ENCODE measurements at places on chromosomes 11 and 22.
A peak's percentile ranks its signal among the peaks of the same experiment; 100 is the strongest.

- DNase-seq = no peak
Observed at GRCh38 chr11:76863196-76863777, 2.6 kb downstream of the ACER3 start.

GRCh38 chr11:94593030-94593429, 25.9 kb downstream of the PIWIL4 start:
- DNase-seq = no peak

- DNase-seq = no peak
Observed at GRCh38 chr11:61756452-61757212, 4.2 kb downstream of the MYRF start.

GRCh38 chr11:128476049-128476448, 111.3 kb downstream of the ETS1 start:
- no peak for DNase-seq

DNA sequence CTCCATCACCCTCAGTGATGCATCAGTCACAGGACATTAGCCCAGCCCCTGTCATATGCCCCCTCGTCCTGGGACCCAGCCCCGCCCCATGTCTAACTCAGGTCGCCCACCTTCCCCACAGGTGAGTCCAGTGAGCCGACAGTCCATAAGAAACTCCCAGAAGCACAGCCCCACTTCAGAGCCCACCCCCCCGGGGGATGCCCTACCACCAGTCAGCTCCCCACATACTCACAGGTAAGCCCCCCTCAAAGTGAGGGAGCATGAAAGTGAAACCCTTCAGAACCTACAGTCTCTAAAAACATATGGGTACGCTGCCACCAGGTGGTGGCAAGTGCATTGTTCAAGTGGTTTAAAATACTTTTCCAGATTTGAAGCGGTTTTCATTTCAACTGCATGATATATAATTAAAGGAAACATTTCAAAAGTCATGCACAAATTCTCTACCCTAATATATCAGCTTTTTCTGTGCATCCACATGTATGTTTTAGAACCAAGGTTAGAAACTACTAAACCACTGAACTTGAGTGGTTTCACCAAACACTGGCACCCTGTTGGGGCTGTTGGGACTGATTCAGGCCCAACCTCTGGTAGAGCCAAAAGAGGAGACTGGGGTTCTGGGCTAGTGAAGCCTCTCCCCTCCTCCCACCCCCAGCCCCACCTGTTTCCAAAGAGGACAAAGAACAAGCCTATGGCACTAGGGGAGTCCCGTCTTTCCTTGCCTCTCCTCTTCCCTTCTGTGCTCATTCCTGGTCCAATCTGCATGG, 17.3 kb downstream of the EPS8L2 start:
- DNase-seq = peak; percentile 46

GRCh38 chr22:36352803-36353507, 34.8 kb downstream of the MYH9 start:
- no peak for DNase-seq

DNA sequence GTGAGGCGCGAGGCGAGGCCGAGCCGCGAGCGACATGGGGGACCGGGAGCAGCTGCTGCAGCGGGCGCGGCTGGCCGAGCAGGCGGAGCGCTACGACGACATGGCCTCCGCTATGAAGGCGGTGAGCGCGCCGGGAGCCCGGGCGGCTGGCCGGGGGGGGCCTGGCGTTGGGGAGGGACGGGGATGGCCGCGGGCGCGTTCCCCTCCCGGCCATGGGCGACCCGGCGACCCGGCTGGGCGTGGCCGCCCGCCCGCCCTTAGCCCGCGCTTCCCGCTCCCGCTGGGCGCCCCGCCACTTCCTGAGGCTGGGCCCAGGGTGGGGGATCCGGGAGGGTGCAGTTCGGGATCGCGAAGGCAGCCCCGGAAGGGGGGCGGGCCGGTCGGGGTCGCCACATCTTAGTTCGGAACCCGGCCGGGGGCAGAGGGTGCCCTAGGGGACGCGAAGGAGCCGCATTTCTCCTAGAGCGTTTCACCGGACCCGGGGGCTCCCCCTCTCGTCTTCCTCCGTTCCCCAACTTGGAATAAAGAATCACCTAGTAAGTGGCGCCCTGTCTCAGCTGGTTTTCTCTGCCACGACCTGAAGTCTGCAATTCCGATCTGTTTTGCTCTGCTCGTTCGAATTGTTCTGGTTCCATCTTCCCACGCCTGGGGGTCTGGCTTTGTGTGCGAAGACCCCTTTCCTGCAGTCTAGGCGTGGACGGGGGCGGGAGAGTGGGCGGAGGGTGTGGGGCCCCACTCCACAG, 536 bp downstream of the YWHAH start:
- DNase-seq = peak; percentile 24

DNA sequence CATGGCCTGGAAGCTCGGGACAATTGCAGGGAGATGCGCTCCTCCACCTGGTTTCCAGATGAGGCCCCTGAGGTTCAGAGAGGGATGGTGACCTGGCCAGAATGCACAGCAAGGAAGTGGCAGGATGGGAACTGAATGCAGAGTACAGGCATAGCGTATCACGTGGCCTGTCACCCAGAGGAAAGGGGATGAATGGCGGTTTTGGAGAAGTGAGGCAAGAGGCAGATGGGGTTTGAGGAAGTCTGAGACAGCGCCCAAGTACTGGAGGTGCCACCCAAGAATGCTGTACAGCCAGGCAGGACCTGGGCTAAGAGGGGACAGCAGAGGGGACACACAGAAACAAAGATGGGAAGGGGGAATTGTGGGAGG, 4.9 kb downstream of the RAB3IL1 start:
- DNase-seq = no peak

DNA sequence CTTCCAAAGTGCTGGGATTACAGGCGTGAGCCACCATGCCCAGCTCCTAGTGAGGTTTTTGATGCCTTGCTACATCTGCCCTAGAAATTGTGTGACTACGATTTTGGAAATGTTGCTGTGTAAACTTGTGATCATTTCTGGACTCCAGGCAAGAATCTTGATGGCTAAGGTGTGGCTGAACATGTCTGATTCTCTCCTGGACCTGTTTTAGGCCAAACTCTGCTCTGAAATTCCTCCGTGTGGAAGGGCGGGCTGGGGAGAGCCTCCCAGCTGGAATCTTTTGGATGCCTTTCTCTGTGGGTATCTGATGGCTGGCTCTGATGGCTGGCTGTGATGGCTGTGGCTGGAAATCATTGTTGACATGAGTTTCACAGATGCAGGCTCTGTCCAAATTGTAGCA, 8.2 kb downstream of the PNPLA3 start:
- no peak for DNase-seq

GRCh38 chr11:116935514-116935913, 98.1 kb upstream of the APOA1 start:
- no peak for DNase-seq

DNA sequence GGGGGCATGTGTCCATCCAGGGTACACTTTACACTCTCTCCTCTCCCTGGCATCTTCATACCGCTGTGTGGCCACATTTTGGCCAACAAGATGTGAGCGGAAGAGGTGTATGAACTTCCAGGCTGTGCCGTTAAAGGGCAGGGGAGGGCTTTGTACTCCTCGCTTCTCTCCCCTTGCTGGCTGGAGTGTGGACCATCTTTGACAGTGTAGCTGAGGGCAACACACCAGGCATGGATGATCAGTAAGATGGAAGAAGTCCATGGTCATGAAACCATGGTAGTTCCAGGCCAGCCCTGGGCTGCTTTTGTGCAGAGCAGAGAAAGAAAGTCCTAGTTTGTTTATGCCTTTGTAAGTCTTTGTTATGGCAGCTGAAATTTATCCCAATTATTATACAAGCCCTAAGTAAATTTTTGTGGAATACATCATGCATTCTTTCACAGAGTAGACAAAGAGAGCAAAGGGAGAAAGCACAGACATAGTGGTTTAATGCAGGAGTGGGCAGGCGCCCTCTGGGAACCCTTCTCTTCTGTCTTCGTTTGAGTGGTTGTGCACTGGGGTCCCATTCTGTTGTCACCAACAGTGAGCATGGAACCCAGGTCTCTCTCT, 70.4 kb downstream of the FBXO7 start:
- no peak for DNase-seq

- no peak for DNase-seq
Observed at GRCh38 chr11:86888164-86889000, 66.8 kb downstream of the FZD4 start.

DNA sequence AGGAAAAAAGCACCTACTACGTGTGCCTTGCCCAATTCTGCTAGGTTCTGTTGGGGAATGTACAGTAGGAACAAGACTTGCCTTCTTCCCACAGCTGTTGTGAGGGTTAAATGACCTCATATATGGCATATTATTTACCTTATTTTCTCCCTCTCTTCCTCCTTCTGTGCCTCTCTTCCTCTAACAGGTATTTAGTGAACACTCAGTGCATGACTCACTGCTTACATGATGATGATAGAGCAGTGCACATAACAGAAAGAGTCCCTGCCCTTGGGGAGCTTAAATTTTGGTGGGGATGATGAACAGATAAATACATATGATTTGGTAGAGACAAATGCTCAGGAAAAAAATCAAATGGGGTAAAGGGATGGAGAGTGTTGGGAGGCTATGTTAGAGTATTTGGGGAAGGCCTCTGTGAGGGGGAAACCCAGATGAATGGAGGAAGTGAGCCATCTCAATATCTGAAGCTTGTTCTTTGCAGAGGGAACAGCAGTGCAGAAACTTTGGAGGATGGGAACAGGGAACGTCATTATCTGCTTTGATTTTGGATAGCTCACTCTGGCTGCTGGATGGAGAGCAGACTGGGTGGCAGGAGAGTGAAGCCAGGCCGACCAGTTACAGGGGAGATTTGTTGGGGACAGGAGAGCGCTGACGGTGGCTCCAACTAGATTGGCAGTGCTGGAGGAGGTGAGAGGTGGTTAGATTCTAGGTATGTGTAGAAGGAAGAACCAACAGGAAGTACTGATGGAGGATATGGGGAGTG, 95.5 kb upstream of the TENM4 start:
- no peak for DNase-seq

- no peak for DNase-seq
Observed at GRCh38 chr11:99410636-99411035, 389.9 kb downstream of the CNTN5 start.

GRCh38 chr22:31143038-31143437, 2.7 kb upstream of the PLA2G3 start:
- DNase-seq = no peak

DNA sequence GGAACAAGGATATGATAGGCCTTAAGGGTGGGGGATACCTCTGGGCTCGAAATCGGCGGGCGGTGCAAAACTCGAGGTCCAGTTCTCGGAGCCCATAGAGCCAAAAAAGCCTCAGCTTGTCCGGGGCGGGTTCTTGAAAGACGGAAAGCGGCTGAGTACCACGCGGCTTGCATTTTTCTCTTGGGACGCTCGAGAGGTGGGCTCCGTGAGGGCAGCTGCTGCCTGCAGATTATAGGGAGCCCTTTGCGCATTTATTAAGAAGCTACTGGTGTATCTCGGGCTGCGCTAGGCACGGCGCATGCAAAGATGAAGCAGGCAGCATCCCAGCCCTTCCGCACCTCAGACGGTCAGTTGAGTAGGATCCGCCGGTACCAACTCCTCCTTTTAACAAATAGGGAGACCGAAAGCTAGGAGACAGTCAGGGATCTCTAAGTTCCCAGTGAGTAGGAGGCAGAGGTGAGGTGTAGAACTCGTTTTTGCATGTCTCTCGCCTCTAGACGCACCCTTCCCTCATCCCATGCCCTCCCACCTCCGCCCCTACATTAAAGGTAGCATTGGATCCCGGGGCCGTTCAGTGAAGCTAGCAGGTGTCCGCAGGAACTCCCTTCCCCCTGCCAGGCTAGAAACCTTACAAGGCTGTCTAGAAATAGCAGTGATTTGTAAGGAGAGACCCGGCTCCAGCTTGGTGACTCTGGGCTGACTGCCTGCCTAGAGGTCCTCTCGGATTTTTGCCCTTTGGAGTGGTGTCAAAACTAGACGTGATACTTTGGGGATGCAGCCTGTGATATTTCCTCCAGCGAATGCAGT, 768 bp downstream of the LDHA start:
- no peak for DNase-seq

DNA sequence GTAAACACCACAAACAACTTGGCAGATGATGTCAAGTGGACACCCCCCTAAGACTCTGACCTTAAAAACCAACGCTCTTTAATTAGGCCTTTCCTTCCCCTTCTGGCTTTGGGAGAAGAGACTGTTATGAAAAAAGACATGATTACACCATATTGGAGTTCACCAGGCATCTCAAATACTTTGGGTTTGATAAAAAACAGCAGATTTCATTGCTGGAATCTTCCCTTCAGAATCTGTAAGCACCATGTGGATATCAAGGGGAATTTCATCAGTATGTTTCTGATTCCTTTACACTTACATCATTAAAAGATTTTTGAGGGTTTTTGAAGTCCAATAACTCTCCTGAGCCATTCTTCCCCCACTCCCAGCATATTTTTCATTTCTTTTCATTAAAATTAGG, 85.6 kb downstream of the KIRREL3 start:
- DNase-seq = no peak

All from activated T-cell treated with anti-CD3 and anti-CD28 coated beads for 1 hour (primary cell).